ENCODE measurements at places on chromosomes 4 and X.

GRCh38 chr4:13504374-13504773, 20.2 kb upstream of the RAB28 start:
- no peak for DNase-seq

DNA sequence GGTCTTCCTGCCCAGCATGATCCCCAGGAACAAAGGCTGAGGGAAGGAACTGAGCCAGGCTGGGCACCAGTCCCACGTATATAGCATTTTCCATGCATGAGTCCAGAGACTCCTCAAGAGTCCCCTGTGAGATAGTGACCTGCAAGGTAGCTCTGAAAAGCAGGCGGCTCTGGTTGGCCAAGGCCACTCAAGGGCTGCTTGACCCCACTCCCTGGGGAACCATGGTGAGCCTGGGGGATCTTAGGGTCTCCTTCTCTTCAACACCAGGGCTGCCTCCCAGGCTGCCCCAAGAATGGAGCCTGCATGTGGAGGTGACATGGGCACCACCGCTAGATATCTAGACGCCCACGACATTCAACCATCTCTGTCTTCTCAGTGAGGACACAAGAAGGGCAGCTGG, 79.2 kb downstream of the SLC2A9 start:
- no peak for DNase-seq

DNA sequence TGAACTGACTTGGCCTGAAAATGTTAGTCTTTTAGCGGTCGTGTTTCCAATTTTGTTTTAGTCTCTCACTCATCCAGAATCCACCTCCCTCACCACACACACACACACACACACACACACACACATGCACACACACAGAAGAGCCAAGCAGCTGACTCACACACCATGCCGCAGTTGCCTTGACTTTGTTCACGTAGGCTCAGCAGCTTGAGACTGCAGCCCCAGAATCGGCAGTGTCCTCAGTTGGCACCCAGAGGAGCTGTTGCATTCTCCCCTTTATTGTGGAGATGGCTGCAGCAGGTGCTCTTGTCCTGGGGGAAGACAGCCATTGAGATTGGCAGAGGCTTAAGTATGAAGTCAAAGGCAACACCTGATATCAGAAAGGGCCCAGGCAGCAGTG, 20.9 kb upstream of the XPNPEP2 start:
- no peak for DNase-seq

DNA sequence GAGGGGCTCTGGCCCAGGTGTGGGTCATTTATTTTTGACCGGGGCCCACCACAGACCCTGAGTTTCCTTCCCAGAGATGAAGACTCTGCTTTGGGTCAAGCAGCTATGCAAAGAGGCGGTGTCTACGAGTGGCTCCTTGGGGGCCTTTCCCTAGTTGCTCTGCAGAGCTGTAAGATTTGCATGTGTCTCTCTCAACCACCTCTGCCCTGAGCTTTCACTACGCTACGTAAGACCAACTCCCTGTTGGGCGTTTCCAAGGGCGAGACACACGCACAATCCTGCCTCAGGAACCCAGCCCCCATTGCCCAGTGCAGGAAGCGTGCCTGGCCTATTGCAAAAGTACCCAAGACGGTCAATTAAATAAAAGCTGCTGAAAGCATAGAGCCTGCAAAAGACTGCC, 10.0 kb upstream of the ANOS1 start:
- no peak for DNase-seq

GRCh38 chrX:9542106-9542760, 77.4 kb downstream of the TBL1X start:
- DNase-seq: no peak

- DNase-seq: no peak
Measured at GRCh38 chr4:8128100-8128856, 30.3 kb downstream of the ABLIM2 start.

GRCh38 chrX:41382714-41383645, 49.0 kb downstream of the DDX3X start:
- no peak for DNase-seq

- DNase-seq: no peak
Measured at GRCh38 chr4:147465461-147465860, 15.4 kb upstream of the EDNRA start.

GRCh38 chr4:19739101-19739651, 512.5 kb upstream of the SLIT2 start:
- DNase-seq: no peak

- no peak for DNase-seq
Measured at GRCh38 chr4:154344686-154345085, 146.9 kb downstream of the DCHS2 start.

GRCh38 chrX:138711399-138712347, at the start of gene FGF13:
FGF13 (minus strand) TSS chrX:138711717; CDS start chrX:138711003, 714 bp downstream.
- peak; percentile 39 for DNase-seq

GRCh38 chr4:8597319-8597718, 4.8 kb downstream of the CPZ start:
- DNase-seq: no peak

- DNase-seq: no peak
Measured at GRCh38 chrX:71911731-71912050, 1.0 kb downstream of the NHSL2 start.

GRCh38 chrX:151702026-151702714, 6.9 kb downstream of the PRRG3 start:
- DNase-seq: no peak

- DNase-seq: no peak
Measured at GRCh38 chrX:108494406-108495090, 54.9 kb downstream of the COL4A5 start.

DNA sequence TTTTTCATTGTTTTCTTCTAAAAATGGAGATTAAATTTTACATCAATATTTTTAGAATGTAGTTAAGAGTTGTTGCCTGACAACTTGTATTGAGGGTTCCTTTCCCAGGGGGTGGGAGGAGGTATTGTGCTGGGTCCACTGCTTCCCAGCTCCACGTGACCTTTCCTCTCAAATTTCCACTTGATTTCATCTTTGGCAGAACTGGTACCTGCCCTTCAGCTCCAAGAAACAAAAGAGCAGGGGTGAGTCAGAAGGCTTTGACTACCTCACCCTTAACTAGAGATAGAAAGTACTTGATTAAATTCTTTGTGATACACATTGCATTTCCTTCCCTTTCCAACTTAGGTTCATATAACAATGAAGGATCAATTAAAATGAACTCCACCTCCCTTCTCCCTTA, 19.7 kb downstream of the TRIM2 start:
- DNase-seq: no peak

- DNase-seq: no peak
Measured at GRCh38 chr4:184263461-184263860, 45.8 kb upstream of the ENPP6 start.

GRCh38 chrX:123256378-123256777, 72.3 kb downstream of the GRIA3 start:
- no peak for DNase-seq

DNA sequence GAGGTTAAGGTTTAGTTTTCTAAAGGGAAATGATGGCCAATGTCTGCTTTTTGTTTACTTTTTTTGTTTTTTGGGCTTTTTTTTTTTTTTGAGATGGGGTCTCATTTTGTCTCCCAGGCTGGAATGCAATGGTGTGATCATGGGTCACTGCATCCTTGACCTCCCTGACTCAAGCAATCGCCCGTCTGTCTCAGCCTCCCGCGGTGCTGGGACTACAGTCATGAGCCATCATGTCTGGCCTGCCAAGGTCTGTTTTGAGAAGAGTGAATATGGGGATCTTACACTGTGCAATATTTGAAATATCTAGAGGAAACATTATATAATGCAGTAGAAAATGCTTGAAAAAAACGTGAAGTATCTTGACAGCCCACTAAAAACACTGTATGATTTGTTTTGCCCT, 162.5 kb downstream of the GASK1B start:
- DNase-seq: no peak

- no peak for DNase-seq
Measured at GRCh38 chr4:8280158-8280875, 10.8 kb downstream of the HTRA3 start.

DNA sequence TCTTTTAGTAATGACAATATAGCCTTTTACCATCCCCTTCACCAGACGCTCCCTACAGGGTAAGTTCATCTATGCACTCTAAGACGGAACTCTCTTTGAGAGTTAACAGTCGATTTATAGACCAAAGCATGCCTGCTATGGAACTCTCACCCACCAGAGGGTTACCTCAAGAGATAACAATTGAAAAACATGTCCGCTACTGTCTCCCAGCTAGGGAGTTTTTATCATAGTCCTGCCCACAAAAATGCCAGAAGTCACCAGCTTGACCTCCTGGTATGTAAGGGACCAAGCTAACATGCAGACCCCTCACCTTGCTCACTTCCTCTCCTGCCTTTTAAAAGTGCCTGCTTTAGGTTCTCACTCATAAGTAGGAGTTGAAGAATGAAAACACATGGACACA, 16.7 kb upstream of the YTHDC1 start:
- DNase-seq: no peak

GRCh38 chr4:125736057-125736456, 421.3 kb downstream of the FAT4 start:
- no peak for DNase-seq

GRCh38 chrX:137425986-137426385, 139.9 kb upstream of the ZIC3 start:
- peak; percentile 36 for DNase-seq

DNA sequence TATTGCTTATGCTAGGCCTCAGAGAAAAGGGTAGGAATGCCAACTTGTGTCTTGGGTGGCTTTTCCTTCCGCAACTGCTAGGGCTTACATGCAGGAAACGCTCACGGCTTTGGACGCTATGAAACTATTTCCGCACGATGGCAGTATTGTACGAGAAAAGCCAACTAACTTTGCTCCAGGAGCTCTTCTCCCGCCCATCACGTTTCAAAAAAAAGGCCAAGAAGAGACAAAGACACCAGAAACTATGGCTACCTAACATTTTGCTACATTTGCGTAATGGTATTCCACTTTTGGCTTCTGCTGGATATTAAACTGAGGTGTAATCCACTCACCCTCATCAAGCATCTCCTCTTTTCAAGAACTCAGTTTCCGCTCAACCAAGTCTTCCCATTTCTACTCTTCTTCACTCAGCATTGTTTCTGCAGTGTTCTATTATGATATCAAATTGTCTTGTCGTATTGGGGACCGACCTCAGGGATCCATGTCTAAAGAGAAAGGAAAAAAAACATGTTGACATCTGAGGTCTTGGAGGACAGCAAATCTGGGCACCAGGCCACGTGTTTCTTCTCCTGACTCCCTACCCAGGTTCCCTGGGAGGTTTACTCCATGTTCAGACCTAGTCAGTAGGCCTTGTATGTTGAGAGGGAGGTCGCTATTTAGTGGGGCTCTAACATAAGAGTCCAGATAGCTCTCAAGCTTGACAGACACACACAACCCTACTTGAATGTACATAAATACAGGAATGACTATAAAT, 239.4 kb upstream of the STK26 start:
- no peak for DNase-seq

GRCh38 chrX:127057891-127058619, 238.5 kb downstream of the PRR32 start:
- no peak for DNase-seq

- no peak for DNase-seq
Measured at GRCh38 chr4:76585272-76585671, 150.2 kb downstream of the SHROOM3 start.

DNA sequence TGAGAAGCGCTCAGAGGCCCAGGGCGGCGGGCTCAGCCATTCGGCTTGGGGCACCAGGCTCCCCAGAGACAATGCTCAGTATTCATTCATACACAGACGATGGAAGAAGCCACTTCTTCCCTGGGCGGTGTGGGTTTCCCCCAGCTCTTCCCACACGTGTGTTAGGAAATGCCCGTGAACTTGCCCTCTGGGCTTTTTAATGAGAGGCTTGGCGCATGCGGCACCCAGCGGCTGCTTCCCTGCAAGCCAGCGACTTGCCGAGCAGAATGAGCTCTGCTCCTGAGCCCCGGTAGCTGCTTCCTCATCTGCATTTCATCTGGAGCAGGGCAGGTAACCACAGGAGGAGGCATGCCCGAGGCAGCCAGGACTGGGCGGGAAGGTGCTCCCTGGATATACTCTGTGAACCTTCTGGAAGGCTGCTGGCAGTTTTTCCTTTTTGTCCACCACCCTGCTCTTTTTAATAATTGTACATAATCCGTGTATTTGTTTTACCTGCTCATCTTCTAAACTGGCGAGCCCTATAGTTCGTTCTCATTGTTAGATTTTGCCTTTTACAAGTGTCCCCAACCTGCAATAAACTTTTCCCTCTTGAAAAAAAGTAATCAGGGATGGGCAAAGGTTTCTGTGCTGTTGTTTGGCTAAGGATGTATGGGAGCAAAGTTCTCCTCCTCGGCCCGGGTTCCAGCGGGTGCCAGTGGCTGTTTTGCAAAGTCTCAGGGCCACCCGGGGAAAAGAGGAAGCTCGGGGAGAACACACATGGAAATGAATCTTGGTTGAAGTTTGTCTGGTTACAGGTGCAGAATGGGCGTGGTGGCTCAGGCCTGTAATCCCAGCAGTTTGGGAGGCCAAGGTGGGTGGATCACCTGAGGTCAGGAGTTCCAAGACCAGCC, 178.8 kb downstream of the DCLK2 start:
- no peak for DNase-seq

GRCh38 chrX:11187001-11187400, 75.9 kb downstream of the HCCS start:
- no peak for DNase-seq

DNA sequence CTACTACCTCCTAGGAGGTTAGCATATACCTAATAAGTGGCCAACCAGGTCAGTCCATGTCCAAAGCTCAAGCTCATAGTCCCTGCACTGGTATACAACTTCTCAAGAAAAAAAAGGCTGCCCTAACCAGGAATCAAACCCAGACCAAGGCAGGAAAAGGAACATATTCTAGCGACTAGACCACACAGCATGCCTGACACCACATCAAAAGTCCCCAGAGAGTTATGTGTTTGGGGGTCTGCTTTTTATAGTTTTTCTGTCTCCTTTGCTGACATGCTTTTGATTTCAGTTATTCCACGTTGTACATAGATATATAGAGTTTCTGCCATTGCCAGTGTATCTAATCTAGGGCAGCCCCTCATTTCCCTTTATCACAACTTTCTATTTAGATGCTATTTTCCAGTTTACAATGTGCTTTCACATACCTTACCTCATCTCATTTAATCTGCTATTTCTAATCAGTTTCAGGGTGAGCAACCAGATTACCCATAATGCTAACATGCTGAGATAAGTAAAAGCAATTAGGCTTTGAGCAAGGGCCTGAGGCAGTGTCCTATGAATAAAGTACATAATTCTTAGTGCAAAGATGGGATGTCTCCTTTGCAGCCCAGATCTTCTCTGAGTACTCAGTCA, 17.8 kb downstream of the ARHGEF6 start:
- no peak for DNase-seq

- peak; percentile 92 for DNase-seq
Measured at GRCh38 chr4:152368001-152368400, 167.9 kb downstream of the FBXW7 start.

- no peak for DNase-seq
Measured at GRCh38 chr4:144374065-144374464, 233.5 kb upstream of the GYPA start.
